SK-N-SH treated with all-trans-retinoic acid at 6 μM for 48 hours (cell line): ENCODE measurements at places on chromosomes 4 and X.

DNA sequence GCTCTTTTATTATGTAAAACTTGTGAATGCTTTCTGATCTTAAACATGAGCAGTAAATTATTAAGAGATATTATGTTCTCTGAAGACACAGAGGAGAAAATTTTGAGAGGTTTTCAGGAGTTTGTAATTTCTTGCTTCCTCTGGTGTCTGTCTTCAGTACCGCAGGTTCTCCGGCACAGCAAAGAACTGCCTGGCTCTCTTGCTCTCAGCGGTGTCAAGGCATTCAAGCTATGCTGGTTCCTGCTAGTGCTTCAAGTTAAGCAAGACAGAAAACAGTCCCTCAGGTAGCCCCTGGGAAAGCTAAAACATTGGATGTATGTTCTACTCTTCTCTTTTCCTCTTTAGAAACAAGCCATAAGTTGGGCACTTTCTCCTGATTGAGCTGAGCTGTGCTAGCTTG, 120.2 kb upstream of the CENPE start:
- ATAC-seq = no peak

DNA sequence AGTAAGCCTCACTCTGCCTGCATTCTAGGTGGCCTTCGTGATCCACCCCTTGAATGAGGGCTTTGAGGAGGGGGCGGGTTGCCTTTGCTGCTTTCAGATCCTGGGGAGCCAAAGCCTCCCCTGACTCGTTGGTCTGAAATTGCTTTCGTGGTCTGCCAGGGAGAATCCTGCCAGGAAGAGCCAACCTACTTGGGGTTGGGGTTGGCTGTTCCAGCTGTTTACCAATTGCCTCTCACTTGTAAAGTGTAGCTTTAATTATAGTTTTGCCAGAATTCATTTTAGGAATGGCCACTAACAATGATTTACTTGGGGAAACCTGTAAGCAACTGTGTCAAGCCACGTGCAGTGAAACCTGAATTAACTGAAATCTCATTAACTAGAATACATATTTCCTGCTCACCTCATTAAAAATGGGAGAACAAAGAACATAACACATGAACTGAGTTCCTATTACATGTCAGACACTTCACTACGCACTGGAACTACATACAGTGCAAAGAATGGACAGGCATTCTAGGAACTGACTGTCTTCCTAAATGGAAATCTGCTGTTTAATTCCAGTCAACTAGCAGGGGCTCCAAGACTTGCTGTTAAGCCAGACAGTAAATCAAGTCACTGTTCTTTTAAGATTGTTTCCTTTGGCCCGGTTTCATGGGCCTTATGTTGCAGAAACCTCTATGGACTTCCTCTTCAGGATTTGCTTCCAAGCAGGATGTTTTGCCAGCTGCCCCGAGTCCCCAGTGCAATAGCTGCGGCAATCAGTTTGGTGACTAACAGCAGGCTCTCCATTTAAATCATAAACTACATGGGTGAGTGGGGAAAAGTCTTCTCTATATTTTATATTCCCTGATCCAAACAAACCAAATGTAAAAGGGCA, 16.4 kb upstream of the NKRF start:
- ATAC-seq = peak; percentile 24; the same call in 1 of the 3 replicates

- ATAC-seq = peak; percentile 98
Observed at GRCh38 chr4:174023641-174024040, 259.8 kb downstream of the FBXO8 start.

- peak; percentile 55 for ATAC-seq
Observed at GRCh38 chr4:156568041-156568440, 403.6 kb downstream of the PDGFC start.

- ATAC-seq = no peak
Observed at GRCh38 chrX:72539822-72540221, 32.8 kb downstream of the HDAC8 start.

DNA sequence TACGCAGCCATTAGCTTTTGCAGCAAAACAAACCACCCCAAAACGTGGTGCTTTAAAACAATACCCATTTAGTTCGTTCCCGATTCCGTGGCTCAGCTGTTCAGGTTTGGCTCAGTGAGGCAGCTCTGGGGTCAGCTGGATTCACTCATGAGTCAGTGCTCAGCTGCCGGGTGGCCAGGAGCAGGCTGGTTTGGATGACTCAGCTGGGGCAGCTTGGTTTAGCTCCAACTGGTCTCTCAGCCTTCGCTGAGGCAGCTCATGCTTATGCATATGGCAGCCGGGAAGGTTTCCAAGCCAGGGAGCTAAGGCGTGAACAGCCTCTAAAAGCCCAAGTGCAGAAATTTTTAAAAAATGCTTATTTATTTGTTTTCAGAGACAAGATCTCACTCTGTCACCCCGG, 13.3 kb upstream of the CD99 start:
- ATAC-seq = peak; percentile 95

GRCh38 chr4:95204873-95205272, 343.9 kb downstream of the UNC5C start:
- peak; percentile 37; the same call in 2 of the 3 replicates for ATAC-seq

DNA sequence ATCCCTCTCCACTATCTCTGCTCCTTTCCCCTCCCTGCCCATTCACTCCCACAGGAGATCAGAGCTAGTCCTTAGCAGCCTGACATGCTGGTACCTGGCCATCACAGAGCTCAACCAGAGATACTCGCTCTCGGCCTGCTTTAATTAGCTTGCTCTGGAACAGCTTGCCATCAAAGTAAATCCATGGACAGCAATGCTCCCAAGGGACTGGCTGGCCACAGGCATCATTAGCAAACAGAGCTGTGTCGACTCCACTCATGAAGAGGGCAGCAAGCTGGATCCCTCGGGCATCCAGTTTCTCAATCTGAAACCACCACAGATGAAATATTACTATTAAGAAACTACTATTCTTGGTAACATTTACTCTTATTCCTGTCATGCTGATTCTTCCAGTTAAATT, 43.4 kb upstream of the PHF8 start:
- no peak for ATAC-seq

DNA sequence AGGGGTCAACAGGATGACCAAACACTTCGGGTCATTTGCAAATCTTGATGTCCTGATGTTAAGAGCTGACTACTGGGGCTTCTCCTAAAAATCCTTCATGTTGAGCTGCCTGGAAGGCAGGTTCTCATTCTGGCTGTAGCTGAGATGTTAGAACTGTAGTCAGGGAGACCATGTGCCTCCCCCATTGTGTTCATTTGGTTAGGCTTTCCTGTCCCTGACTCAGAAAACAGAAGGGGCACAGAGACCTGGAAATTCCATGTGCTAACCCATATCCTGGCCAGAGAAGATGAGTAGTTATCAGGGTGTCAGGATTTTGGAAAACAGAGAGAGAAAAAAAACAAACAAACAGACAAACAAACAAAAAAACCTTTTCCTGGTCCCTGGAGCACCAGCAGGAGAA, 177.5 kb downstream of the AR start:
- no peak for ATAC-seq

DNA sequence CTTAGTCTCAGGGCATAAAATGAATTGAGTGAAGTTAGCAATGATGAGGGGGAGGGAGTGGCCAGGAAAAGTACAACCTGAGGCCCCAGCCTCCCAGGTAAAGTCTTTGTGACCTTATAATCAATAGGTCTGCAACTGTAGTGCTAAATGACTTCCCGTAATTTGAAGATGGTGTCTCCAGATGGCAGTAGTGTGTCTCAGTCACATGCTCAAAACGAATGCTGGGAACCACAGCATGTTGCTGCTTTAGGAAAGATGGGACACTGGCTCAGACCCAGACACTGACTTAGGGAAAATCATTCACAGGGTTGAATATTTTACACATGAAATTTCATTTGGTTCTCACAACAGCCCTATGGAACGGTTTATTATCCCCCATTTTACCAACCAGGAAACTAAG, 10.3 kb downstream of the SRPX2 start:
- ATAC-seq = peak; percentile 78

- ATAC-seq = no peak
Observed at GRCh38 chrX:118551426-118551825, 55.8 kb downstream of the DOCK11 start.

DNA sequence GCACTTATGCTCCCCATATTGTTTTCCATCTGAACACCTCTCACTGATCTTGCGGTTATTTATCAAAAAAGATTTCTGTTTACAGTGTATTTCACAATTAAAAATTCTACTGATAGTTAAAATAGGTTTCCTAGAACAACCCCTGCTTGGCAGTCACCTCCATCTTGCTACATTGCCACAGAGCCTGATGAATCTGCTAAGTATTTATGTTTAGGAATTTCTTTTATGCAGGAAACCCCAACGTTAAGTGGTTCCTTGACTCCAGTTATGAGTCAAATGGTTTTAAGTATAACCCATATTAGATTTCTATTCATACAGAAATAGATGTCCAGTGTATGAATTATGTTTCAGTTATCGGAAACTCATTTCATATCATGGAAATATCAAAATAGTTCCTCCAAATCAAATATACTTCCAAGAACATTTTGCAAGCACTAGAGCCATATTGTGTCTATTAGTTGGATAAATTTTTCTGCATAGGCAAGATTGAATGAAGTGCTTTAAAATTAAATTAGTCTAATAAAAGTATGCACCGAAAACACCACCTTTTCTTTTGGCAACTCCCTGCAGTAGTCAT, 20.6 kb downstream of the GALNT7 start:
- peak; percentile 84 for ATAC-seq

- no peak for ATAC-seq
Observed at GRCh38 chr4:159137176-159137575, 34.3 kb downstream of the RAPGEF2 start.

DNA sequence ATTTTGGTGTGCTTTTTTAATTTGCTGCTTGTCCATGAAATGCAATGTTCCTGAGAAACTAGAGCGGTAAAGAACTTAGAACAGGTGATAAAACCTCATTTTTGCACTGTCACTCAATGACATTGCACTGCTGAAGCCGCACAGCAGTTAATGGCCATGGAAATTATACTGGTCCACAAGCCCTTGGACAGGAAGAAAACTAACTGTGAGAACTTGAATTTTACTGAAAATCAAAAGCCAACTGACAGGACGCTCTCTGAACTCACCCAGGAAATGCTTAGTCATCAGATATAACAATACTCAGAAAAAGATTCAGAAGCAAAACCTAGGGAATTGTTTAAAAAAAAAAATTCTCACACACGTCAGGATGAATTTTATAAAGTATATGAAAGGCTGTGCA, 246.4 kb upstream of the SLC7A11 start:
- no peak for ATAC-seq

DNA sequence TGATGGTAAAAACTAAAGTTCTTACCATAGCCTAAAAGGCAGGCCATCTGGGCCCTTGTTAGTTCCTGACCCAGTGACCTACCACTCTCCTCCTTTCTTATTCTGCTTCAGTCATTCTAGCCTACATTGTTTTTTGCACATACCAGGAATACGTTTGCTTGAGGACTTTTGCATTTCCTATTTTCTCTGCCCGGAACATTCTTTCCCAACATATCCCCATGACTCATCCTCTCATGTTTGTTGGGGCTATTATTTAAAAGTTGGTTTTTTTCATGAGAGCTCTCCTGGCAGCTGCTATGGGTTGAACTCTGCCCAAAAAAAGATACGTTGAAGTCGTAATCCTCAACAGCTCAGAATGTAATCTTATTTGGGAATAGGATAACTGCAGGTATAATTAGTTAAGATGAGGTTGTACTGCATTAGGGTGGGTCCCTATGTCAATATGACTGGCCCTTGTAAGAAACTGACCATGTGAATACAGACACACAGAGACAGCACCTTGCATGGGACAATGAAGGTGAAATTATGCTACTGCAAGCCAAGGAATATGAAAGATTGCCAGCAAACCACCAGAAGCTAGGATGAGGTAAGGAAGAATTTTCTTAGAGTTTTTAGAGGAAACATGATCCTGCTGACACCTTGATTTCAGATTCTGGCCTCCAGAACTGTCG, 138.3 kb upstream of the PDHA2 start:
- peak; percentile 30; the same call in 1 of the 3 replicates for ATAC-seq

GRCh38 chr4:140237616-140238350, 83.8 kb upstream of the MAML3 start:
- ATAC-seq = peak; percentile 93

DNA sequence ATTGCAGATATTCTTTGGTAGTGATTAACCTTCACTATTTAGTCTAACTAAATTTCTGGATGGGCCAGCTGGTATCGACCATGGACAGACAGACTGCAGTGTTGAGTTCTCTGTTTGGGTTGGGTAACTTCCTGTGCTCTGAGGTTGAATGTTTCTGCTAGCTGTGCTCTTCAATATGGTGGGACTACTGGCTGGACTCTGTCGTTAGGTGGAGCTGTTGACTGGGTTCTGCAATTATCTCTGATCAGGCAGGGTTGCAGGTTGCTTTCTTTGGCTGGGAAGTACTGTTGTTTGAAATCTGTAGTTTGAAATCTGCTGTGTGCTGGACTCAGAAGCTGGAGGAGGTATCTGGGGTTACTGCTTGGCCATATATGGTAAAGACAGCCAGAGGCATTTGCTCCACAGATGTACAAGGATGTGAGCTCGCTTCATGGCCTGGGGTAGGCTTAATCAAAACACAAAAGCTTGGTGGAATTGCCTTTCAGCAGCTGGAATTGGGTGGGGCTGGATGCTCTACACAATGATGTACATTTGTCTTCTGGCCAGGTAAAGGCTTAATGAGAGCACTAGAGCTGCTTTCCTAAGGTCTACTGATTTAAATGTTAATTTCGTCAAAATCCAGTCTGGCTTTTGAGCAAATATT, 1472.0 kb downstream of the FAM133A start:
- no peak for ATAC-seq

DNA sequence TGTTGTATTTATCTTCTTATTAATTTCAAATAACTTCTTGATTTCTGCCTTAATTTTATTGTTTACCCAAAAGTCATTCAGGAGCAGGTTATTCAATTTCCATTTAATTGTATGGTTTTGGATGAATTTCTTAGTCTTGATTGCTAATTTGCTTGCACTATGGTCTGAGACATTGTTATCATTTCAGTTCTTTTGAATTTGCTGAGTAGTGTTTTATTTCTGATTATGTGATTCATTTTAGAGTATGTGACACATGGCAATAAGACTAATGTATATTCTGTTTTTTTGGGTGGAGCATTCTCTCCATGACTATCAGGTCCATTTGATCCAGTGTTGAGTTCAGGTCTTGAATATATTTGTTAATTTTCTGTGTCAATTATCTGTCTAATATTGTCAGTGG, 236.7 kb downstream of the EDA2R start:
- ATAC-seq = no peak

DNA sequence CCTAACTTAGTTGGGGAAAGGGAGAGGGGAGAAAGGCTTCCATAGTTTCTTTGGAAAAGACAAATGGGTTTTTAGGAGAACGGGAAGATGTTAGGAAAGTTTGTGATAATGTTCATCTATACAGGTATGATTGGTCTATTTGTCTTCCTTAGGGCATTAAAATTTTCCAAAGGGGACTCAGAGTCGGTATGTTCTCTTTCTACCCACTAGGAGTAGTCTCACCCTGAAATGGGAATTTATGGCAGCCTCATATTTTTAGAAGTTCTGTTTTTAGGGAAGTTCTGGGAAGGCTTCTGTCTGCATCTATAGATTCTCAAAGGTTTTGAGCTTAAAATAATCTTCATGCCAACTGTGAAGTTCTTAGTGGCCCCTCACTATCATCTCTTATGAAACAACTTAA, 637.3 kb downstream of the ADGRL3 start:
- ATAC-seq = no peak
